Activated T-helper 1 cell treated with anti-CD3 and anti-CD28 coated beads, Interleukin-12 subunit alpha, Interleukin-12 subunit beta, Interleukin-2, Interleukin-4 antibody, amounts not matched to agents 30 ng/mL and 10 ng/mL and 1 ng/mL, durations not matched to agents 14 hours and 24 hours and 36 hours (primary cell): ENCODE measurements at places on chromosomes 5 and 9. TPM values are rescaled to one million over a fixed set of nuclear protein-coding genes. Genes with fewer than 3 reads are reported as not detected.

DNA sequence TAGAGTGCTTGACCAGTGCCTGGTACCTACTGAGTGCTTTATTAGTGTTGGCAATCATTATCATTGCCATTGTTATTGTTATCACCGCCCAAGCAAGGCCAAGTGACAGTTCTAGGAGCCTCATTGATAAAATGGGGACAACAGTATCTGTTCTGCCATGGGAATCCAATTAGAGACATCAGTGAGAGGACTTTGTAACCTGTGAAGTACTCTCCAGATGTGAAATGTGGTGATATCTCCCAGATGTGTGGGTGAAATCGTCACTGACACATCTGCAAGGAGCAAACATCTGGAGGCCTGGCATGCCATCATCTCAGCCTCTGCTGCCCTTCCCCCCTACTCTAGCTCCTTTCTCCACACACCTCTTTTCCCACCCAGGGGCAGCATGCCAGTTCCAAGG lies 260.8 kb downstream of the PAPPA start:
- no peak overlapping the region for H3K4me3 ChIP-seq
- no peaks in the 10 kb centered on the region for H3K27me3 ChIP-seq
- no peak for DNase-seq
- no peak overlapping the region for H3K27ac ChIP-seq
- H3K36me3 ChIP-seq: no peaks in the 10 kb centered on the region

Gene PRR7
- total RNA-seq: 10.3 and 11.2 TPM in 2 replicates

Gene TAS2R1
- total RNA-seq: not detected in 2 replicates

GRCh38 chr9:130328349-130328801 lies 62.8 kb downstream of the HMCN2 start:
- no peaks in the 10 kb centered on the region for H3K36me3 ChIP-seq
- H3K4me1 ChIP-seq: no peaks in the 10 kb centered on the region
- DNase-seq: no peak
- peaks cover 15% of the 10 kb centered on the region for H3K27me3 ChIP-seq
- no peak overlapping the region for H3K27ac ChIP-seq
- no peak overlapping the region for H3K4me3 ChIP-seq

- no peak for DNase-seq
- H3K36me3 ChIP-seq: no peaks in the 10 kb centered on the region
- no peak overlapping the region for H3K4me3 ChIP-seq
- H3K4me1 ChIP-seq: no peaks in the 10 kb centered on the region
- H3K27me3 ChIP-seq: peaks cover 9% of the 10 kb centered on the region
These were observed 167.7 kb downstream of the CCDC192 start for GRCh38 chr5:127870914-127871313.

DNA sequence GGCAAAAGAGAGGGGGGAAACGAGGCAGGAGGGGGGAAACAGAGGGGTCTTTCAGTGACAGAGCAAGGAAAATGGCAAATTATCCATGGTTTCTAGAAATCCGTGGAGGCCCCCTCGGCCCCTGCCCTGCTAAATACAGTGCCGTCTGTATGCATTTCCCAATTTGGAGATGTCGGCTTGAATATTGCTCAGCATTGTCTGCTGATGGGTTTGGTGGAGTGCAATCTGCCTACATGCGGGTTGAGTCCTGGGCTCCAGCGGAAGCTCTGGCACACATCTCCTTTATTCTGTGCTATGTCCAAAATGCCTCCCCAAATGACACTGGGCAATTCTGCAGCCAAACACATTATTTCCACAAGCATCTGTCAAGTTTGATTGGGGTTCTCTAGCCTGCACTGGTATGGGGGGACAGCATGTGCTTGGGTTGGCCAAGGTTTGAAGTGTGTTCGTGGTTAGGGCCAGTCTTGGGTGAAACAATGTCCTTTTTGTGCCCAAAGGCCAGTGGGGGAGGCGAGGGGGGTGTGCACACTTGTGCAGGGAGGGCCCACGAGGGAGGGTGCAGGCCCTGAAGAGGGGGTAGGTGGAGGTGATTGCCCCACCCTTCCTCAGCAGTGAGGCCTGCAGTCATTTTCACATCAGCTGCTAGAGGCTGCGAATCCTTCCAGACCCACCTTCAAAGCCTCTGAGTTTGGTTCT lies 6.2 kb upstream of the NEUROG1 start:
- H3K27me3 ChIP-seq: peaks cover 89% of the 10 kb centered on the region
- no peak overlapping the region for H3K4me3 ChIP-seq
- peaks cover 10% of the 10 kb centered on the region for H3K4me1 ChIP-seq
- DNase-seq: no peak

Gene LCN1
- total RNA-seq: not detected in 2 replicates

Gene SPINK5
- not detected in 2 replicates for total RNA-seq

DNA sequence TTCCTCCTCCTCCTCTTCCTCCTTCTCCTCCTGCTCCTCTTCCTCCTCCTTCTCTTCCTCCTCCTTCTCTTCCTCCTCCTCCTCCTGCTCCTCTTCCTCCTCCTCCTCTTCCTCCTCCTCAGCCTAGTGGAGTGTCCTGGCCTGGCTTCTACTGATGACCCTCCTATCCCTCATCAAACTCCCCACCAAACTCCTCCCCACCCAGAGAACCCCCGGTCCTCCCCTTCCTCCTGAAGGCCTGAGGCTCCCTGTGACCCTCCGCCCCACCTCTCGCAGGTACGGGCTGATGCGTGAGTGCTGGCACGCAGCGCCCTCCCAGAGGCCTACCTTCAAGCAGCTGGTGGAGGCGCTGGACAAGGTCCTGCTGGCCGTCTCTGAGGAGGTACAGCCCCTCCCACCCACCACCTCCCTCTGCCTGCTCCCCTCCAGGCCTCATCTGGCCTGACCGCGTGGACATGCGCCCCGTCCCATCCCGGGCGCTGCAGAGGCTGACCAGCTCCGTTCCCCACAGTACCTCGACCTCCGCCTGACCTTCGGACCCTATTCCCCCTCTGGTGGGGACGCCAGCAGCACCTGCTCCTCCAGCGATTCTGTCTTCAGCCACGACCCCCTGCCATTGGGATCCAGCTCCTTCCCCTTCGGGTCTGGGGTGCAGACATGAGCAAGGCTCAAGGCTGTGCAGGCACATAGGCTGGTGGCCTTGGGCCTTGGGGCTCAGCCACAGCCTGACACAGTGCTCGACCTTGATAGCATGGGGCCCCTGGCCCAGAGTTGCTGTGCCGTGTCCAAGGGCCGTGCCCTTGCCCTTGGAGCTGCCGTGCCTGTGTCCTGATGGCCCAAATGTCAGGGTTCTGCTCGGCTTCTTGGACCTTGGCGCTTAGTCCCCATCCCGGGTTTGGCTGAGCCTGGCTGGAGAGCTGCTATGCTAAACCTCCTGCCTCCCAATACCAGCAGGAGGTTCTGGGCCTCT lies 10.6 kb downstream of the FGFR4 start:
- DNase-seq: no peak
- no peak overlapping the region for H3K4me3 ChIP-seq
- no peaks in the 10 kb centered on the region for H3K4me1 ChIP-seq
- H3K36me3 ChIP-seq: no peaks in the 10 kb centered on the region
- no peak overlapping the region for H3K27ac ChIP-seq
- no peaks in the 10 kb centered on the region for H3K27me3 ChIP-seq

Gene IQGAP2
- 43.5 and 45.4 TPM in 2 replicates for total RNA-seq

GRCh38 chr9:88725300-88726019 lies 190.5 kb downstream of the NXNL2 start:
- no peak overlapping the region for H3K27ac ChIP-seq
- peaks cover 4% of the 10 kb centered on the region for H3K27me3 ChIP-seq
- no peaks in the 10 kb centered on the region for H3K4me1 ChIP-seq
- DNase-seq: no peak
- no peak overlapping the region for H3K4me3 ChIP-seq

Gene RNF180
- not detected in 2 replicates for total RNA-seq

Gene SV2C
- total RNA-seq: 0.05 TPM in 1 of 2 replicates, not detected in the other

DNA sequence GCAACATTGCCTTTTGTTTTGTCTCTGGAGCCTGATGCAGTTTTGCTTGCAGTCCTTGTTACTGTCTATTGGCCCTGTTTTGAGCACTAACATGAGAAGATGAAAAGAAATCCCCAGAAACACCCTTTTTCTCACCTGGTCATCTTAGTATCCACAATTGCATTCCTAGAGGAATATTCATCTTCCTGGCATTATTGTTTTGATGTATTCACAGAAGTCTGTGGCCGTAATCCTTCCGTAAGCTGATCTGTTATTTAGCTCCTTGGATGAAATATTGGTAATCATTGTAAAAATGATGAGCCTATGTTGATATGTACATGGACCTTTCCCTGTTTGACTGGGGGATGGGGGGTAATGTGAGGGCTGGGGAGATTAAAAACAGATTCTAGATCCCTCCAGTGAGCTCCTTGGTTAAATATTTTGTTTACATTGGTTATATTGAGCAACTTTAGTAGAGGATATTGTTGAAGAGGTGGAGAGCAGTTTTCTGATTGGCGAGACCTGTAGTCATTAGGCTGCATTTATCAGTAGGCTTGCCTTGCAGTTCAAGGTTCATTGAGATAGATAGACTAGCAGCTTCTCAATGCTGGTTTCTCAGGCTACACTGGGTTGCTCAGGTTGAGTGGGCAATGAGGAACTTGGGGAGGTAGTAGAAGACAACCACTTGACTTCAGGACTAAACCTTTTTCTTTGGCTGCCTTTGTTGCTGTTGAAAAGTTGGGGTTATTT lies 117.5 kb downstream of the MACIR start:
- peaks cover 6% of the 10 kb centered on the region for H3K27me3 ChIP-seq
- no peak overlapping the region for H3K27ac ChIP-seq
- no peak overlapping the region for H3K4me3 ChIP-seq
- H3K36me3 ChIP-seq: no peaks in the 10 kb centered on the region
- no peak for DNase-seq

Gene SUSD3
- total RNA-seq: 31.7 and 33.2 TPM in 2 replicates
